EL (cell line): ENCODE measurements at places on chromosomes 3 and 15.

GRCh38 chr3:185631108-185631507 lies 45.0 kb downstream of the SENP2 start:
- DNase-seq, result no peak

DNA sequence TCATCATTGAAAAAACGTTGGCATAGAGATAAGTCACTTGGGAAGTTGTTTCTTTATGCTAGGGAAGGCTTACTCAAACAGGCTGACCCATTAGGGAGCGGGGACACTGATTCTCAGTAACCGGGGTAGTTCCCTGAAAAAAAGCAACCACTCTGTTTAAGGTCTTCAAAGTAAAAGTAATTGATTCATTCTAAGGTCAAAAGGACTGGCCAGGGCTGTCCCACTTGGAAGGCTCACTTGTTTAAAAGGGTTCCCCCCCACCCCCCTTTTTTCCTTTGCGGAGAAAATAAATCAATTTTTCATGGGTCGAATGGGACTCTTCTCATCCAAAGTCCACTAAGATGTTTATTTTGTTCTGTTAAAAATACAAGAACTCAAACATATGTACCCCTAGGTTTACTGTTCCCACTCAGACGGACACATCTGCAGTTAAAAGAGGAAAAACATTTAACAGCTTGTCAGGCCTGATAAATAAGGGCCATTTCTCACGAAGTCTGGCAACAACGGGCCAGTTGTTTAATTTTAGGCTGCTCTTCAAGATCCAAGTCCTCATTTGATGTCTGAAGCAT lies 53.0 kb downstream of the ARHGEF3 start:
- DNase-seq, result no peak

- no peak for DNase-seq
Observed at GRCh38 chr3:6132684-6133432, 728.1 kb upstream of the GRM7 start.

- no peak for DNase-seq
Observed at GRCh38 chr3:124964387-124964786, 29.8 kb upstream of the MUC13 start.

DNA sequence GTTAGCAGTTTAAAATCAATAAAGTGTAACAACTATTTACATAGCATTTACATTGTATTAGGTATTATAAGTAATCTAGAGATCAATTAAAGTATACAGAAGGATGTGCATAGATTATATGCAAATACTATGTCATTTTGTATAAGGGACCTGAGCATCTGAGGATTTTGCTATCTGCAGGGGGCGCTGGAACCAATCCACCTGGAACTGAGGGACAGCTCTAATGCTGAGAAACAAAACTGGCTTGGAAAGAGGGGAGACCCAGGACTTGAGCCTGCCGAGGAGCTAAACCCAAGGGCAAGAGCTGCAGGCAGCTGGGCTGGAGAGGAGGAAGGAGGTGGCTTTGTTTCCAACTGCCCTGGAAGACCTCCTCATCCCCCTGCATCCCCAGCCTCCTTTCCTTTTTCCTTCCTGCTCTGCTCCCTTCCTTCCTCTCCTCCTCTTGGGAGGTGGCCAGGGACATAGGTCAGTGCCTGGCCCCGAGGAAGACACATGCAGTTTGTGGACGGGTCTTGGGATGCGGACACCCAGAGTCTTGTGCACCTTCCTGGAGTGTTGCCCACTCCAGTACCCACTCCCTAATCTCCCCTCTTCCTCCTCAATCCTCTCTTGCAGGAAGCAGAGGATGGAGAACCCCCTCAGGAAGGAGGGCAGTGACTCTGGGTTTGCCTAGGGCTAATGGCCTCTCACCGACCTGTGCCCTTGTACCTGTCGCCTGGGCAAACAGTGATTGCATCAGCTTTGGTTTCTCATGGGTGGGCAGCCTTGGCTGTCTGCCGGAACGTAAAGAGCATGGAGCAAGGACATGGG lies 825 bp upstream of the RTP3 start:
- peak; percentile 41 for DNase-seq

GRCh38 chr3:31999907-32000439 lies 18.4 kb downstream of the ZNF860 start:
- DNase-seq, result no peak

DNA sequence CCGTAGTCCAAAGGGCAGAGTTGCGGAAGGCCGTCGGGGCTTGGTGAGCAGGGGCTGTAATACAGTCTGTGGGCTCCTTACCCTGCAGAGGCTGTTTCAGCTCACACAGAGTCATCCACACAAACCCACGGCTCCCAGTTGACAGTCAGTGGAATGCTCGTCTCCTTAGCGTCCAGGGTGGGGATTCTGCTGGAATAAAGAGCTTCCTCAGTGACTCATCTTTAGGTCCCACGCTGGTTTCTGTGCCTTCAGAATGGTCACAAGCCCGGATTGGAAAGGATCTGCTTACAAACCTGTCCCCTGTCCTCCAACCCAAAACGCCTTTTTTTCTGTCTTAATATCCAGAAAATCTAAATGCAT lies 201.3 kb upstream of the TPM1 start:
- DNase-seq, result peak; percentile 63

- no peak for DNase-seq
Observed at GRCh38 chr15:85423256-85423655, 42.9 kb downstream of the AKAP13 start.

DNA sequence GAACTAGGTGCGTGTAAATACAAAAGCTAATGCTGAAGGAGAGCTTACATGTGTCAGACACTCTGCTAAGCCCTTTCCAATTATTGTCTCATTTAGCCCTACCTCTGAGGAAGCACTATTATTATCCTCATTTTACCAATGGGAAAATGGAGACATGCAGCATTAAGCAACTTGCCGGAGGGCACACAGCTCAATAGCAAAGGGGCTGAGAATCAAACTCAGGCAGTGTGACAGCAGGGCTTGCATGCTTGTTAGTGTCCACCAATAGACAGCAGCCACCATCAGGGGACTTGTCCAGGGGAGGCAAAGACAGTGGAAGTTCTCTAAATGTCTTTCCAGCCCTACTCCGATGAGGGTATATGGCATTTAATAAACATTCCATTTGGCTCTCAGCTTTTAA lies 548.6 kb downstream of the MAGI1 start:
- DNase-seq, result no peak

DNA sequence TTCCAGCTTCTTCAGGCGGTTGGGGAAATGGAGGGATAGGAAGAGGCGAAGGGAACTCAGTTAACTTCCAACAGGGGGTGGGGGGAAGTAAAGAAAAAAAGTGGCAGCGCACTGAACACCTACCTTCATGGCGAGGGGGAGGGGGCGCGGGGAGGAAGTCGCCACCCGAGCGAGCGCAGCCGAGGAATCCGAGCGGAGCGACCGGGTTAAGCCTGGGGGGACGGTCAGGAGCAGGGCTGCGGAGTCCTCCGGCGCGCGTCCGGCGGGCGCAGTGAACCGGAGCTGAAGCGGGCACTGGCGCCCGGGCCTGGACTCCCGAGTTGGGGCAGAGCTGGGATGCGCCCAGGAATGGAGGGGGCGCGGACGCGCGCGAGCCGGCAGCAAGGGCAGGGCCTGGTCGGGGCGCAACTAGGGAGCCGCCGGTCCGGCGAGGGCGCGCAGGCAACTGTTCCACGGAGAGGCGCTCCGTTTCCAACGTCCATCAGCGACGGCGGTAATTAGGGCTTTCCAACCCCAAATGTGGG lies at the start of gene WNT5A:
Gene WNT5A, minus strand, starts transcription at position 450 of the 524 bp plus-strand sequence. Its CDS starts 321 bp downstream, at position 129.
- DNase-seq, result peak; percentile 71

- no peak for DNase-seq
Observed at GRCh38 chr15:39922462-39923092, 2.5 kb upstream of the GPR176 start.

DNA sequence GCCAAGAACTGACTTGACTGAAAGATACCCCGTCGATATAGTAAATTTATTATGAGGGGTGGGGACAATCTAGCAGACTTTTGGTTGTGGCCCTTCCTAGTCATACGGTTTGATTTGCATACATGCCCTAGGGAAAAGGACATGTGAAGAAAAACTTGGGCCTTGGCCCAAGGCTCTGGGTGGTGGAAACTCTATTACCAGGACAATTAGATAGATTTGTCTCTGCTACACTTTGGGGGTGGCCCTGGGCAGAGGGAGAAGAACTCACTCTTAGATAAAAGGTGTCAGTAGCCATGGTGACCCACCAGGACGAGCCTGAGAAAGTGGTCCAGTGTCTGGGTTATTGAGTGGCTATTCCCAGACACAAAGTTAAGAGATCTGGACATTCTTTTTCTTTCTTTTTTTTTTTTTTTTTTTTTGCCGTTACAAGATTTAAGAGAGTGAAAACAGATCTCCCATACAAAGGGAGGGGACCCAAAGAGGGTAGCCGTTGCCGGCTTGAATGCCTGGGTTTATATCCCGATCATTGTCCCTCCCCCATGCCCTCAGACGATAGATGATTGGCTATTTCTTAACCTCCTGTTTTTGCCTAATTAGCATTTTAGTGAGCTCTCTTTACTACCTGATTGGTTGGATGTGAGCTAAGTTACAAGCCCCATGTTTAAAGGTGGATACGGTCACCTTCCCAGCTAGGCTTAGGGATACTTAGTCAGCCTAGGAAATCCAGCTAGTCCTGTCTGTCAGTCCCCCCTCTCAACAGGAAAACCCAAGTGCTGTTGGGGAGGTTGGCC lies 96.4 kb upstream of the SMAD3 start:
- no peak for DNase-seq

DNA sequence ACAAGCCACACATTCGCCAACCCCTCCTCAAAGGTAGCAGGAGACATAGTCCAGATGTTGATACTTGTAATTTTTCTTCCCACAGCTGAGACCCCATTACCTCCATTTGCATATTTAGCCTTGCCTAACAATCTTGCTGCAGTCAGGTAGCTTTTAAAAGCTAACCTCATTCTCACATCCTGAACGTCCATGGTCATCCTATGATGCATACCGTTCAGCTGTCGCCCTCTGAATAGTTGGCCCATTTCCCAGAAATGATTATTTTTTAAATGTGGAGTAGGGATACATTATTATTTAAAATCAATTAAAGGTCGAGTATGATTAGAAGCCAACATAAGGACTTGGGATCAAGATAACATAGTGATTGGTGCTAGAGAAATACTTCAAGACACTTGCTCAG lies 165.0 kb downstream of the MEX3B start:
- DNase-seq, result no peak

DNA sequence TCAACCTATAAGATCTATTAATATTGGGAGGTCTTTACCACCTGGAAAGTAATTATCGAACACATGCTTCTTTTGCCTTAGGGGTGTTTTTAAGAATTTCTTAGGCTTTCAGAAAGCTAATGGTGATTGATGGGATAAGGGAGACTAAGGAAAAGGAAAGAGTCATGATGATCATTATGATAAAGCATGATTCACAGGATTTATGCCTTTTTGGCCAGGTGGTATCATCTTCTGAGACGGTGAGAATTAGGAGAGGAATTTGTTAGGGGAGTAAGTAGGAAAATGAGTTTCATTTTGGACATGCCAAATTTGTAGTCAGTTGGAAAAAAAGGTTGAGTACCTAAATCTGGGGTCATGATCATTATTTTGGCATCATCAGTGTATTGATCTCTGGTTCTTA lies 8.9 kb downstream of the ARMC8 start:
- DNase-seq, result no peak
